Caco-2 (cell line): ENCODE measurements at places on chromosomes 7 and 10. TPM values are rescaled to one million over a fixed set of nuclear protein-coding genes. Genes with fewer than 3 reads are reported as not detected.

GRCh38 chr10:52768001-52768532 lies 4.5 kb downstream of the MBL2 start:
- H3K4me3 ChIP-seq = no peak overlapping the region
- no peak overlapping the region for H3K27ac ChIP-seq

- no peak for DNase-seq
- 0 out of 2 replicates have a peak, but pooled peaks cover 5% of the 10 kb centered on the region for H3K4me1 ChIP-seq
- H3K4me3 ChIP-seq = no peak overlapping the region
- H3K27me3 ChIP-seq = no peaks in the 10 kb centered on the region
These were observed 20.6 kb upstream of the FKBP9 start for GRCh38 chr7:32936689-32937088.

The GPR37 gene
- 0.50 and 0.77 TPM in 2 replicates for total RNA-seq

The HABP2 gene
- total RNA-seq = 21.0 and 24.3 TPM in 2 replicates

The LLCFC1 gene
- not detected in 2 replicates for total RNA-seq
